Activated CD4-positive, alpha-beta T cell treated with anti-CD3 and anti-CD28 coated beads, Interleukin-2, amount 10 ng/mL, durations not matched to agents 7 days and 5 days (primary cell): ENCODE measurements at places on chromosomes 13 and 19.

DNA sequence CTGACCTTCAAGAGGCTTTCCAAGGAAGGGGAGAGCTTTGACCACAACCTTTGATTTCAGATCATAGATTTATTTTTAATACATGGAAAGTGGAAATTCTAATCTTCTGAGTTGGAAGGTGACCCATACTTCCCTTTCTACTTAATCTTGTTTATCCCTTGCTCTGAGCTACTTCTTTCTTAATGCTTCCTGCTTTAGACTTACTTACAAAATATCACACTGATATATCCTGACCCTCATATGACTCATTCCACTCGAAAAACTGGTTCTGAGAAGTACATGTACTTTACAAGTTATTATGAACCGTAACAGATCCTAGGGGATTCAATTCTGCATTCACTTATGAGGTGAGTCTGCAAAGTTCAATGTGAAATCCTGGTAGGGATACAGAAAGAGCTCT, 76.2 kb upstream of the IRS2 start:
- no peak for DNase-seq

DNA sequence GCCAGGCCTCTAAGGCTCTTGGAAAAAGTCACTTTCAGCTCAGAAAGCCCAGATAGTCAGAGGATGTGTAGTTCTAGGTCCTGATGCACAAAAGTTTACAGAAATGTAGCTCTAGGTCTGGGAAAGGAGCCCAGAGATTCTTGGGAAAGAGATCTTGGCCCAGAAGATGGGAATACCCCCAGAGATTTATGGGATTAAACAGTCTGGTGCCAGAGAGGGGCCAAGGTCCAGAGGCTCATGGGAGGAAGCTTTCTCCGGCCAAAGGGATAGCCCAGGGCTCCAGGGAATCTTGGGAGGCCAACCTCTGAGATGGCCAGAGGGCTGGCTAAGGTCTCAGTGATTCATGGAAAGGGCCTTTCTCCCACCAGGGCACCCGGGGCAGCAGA, 15.2 kb downstream of the BCAT2 start:
- no peak for DNase-seq

- no peak for DNase-seq
Observed at GRCh38 chr13:109919715-109920375, 133.5 kb upstream of the IRS2 start.

GRCh38 chr19:11025997-11026396, 63.3 kb upstream of the LDLR start:
- no peak for DNase-seq

DNA sequence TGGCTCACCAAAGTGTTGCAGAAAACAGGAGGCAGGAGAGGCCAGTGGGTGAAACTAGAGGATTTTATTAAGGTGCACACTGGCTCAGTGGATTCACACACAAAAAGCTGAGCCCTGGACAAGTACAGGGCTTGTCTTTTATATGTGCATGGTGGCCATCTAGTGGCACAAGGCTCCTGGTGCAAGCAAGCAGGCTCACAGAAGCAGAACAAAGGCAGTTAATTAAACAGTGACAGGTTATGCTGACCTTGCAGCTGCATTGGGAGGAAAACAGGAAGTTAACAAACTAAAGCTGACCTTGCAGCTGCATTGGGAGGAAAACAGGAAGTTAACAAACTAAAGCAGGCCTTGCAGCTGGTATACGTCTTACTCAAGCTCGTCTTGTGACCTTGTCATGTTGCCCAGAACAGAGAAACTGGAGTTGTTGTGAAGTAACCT, 65.3 kb upstream of the ZNF681 start:
- DNase-seq, result peak; percentile 16
